Upper lobe of right lung (tissue), 1 donor: ENCODE measurements at places on chromosomes 1 and 21. TPM values are rescaled to one million over a fixed set of nuclear protein-coding genes. Genes with fewer than 3 reads are reported as not detected.

RCAN1 gene
- 26.9 TPM for total RNA-seq

KRTAP13-2 gene
- not detected for total RNA-seq

SLC50A1 gene
- 44.7 TPM for total RNA-seq

F3 gene
- total RNA-seq, result 113 TPM

ATP1A4 gene
- total RNA-seq, result 0.96 TPM

SLAMF9 gene
- total RNA-seq, result not detected

APOBEC4 gene
- total RNA-seq, result not detected

- H3K4me3 ChIP-seq, result no peak overlapping the region
- no peak for DNase-seq
- H3K27me3 ChIP-seq, result no peaks in the 10 kb centered on the region
- no peaks in the 10 kb centered on the region for H3K36me3 ChIP-seq
Measured at GRCh38 chr1:192557841-192558595, 17.6 kb upstream of the RGS1 start.

DNA sequence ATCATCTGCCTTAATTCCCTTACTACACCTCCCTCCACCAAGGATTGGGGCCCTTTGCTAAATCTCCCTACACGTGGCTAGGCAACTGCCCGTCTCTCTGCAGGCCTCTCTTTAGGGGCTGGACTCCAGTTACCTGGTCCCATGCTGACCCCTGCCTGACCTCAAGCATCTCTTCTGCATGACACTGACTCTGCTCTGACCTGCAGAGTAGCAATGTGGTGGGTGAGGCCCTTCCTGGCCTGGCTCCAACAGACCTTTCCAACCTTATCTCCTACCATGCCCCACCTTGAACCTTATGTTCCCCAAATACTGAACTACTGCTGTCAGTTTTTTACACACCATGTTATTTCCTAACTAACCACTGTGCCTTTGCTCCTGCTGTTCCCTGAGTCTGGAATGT is 45.9 kb upstream of the EPS15 start:
- H3K27me3 ChIP-seq, result no peaks in the 10 kb centered on the region
- H3K4me1 ChIP-seq, result peaks cover 16% of the 10 kb centered on the region
- H3K27ac ChIP-seq, result no peak overlapping the region
- H3K36me3 ChIP-seq, result no peaks in the 10 kb centered on the region
- DNase-seq, result no peak

- no peaks in the 10 kb centered on the region for H3K36me3 ChIP-seq
- no peak for DNase-seq
Measured at GRCh38 chr1:43129426-43129825, 42.7 kb downstream of the EBNA1BP2 start.

DNA sequence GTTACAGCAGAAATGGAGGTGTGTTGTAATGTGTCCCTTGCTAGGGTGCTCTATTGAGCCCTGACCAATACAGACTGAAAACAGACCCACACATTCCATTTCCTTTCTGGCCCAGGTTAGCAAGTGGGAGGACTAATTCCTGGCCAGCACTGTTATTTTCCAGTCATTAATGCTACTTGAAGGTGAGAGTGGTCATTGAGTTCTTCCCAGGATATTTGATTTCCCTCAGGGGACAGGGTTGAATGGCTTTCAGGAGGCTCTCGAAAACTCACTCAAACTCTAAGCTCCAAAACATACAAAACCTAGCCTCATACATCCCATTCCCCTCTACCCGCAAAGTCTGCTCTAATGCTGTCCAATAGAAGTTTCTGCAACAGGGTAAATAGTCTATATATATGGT is 6.2 kb downstream of the LRRC52 start:
- DNase-seq, result no peak
- H3K27ac ChIP-seq, result no peak overlapping the region
- H3K27me3 ChIP-seq, result no peaks in the 10 kb centered on the region
- no peak overlapping the region for H3K4me3 ChIP-seq
- H3K4me1 ChIP-seq, result no peaks in the 10 kb centered on the region
- no peaks in the 10 kb centered on the region for H3K36me3 ChIP-seq

GRCh38 chr1:46446646-46447498 is 42.8 kb upstream of the DMBX1 start:
- no peak overlapping the region for H3K4me3 ChIP-seq
- H3K27ac ChIP-seq, result no peak overlapping the region
- peaks cover 38% of the 10 kb centered on the region for H3K27me3 ChIP-seq
- H3K36me3 ChIP-seq, result no peaks in the 10 kb centered on the region

DNA sequence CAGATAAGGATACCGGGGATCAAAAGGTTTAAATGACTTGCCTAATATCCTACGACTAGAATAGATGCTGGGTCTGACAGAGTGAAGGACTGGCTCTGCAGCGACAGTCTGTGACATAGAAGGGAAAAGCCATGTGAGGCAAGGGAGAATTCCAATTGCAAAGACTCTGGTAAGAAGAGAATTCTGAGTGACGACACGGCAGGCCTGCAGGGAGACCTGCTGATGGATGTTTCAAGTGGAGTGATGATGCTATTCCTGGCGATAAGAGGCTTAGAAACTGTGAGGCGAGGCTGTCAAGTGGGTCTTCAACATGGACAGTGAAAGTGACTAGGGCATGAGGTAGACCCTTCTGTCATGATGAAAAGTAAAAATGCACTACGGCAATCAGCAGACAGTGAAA is 176.6 kb upstream of the PBX1 start:
- DNase-seq, result no peak
- H3K4me3 ChIP-seq, result no peak overlapping the region
- H3K4me1 ChIP-seq, result no peaks in the 10 kb centered on the region
- H3K27me3 ChIP-seq, result no peaks in the 10 kb centered on the region

GRCh38 chr1:27074175-27074780 is 61.6 kb upstream of the TENT5B start:
- DNase-seq, result no peak
- H3K27ac ChIP-seq, result no peak overlapping the region
- H3K27me3 ChIP-seq, result no peaks in the 10 kb centered on the region

DNA sequence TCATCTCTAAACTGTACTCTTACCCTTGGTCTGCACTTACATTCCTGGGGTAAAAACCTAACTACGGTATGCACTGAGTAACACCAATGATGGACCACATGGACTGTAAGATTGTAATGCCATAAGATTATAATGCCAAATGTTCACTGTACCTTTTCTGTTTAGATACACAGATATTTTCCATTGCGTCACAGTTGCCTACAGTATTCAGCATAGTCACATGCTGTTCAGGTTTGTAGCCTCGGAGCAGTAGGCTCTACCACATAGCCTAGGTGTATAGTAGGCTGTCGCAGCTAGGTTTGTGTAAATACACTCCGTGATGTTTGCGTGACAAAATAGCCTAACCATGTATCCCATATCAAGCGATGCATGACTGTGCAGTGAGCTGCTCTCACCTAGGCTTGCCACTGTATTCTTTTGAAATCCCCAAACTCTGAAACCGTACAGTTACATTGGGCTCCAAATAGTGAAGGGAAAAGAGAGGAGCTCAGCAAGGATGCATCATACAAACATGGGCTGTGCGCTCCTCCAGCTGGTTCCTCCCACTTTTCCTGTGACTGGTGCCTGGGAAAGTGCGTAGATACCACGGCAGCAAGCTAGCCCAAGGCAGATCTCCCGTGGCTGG is 35.2 kb downstream of the CFAP57 start:
- H3K27me3 ChIP-seq, result no peaks in the 10 kb centered on the region
- peak overlapping the region; percentile 70 for H3K27ac ChIP-seq
- peak overlapping the region; percentile 8 for H3K4me3 ChIP-seq
- no peak for DNase-seq
- no peaks in the 10 kb centered on the region for H3K36me3 ChIP-seq

DNA sequence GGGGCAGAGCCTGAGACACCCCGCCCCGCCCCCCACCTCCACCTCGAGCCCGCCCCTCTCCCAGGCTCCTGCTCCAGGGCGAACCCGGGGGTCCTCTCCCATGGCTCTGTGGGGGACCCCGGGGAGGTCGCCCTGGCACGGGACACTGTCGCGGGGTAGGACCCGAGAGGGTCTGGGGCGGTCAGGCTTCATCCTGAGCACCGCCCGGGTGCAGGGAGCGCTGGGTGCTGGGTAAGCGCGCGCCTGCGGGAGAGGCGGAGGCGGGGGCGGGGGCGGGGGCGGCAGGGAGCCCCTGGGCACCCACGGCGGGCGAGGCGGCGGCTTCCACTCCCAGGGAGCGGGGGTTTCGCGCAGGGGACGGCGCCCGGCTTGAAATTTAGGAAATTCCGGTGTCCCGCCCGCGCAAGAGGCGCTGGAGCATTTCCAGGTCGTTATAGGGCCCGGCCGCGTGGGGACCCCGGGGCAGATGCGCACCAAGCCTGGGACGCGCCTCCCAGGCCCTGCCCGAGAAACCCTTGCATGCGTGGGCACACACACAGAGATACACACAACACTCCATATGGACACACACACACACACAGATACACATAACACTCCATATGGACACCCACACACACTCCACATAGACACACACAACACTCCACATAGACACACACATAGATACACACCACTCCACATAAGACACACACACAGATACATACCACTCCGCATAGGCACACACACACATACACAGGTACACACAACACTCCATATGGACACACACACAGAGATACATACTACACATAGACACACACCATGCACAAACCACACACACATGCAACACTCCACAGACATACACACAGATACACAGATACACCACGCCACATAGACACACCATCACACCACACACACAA is 48.7 kb upstream of the SLC19A1 start:
- H3K36me3 ChIP-seq, result no peaks in the 10 kb centered on the region
- H3K4me1 ChIP-seq, result peaks cover 5% of the 10 kb centered on the region
- H3K27ac ChIP-seq, result no peak overlapping the region
- peaks cover 18% of the 10 kb centered on the region for H3K27me3 ChIP-seq
- peak overlapping the region; percentile 51 for H3K4me3 ChIP-seq

- H3K36me3 ChIP-seq, result no peaks in the 10 kb centered on the region
- no peak for DNase-seq
- H3K4me1 ChIP-seq, result no peaks in the 10 kb centered on the region
- H3K27ac ChIP-seq, result no peak overlapping the region
Measured at GRCh38 chr1:87314091-87314490, 14.6 kb upstream of the LMO4 start.

- peaks cover 1% of the 10 kb centered on the region for H3K4me1 ChIP-seq
- no peak overlapping the region for H3K27ac ChIP-seq
- H3K4me3 ChIP-seq, result no peak overlapping the region
- H3K27me3 ChIP-seq, result no peaks in the 10 kb centered on the region
- no peak for DNase-seq
Measured at GRCh38 chr1:78096017-78096416, 50.3 kb downstream of the GIPC2 start.

DNA sequence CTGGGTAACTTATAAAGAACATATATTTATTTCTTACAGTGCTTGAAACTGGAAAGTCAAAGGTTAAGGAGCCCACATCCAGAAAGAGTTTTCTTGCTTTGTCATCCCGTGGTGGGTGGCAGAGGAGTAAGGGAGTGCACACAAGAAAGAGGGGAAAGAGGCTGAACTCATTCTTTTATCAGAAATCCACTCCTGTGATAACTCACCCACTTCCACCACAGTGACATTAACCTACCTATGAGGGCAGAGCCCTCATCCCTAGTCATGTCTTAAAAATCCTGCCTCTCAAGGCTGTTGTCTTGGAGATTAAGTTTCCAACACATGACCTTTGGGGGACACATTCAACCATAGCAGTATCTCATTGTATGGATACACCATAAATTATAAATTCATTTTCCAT is 32.5 kb upstream of the RGS4 start:
- H3K27ac ChIP-seq, result no peak overlapping the region
- DNase-seq, result no peak
- H3K27me3 ChIP-seq, result no peaks in the 10 kb centered on the region
- no peak overlapping the region for H3K4me3 ChIP-seq
- H3K4me1 ChIP-seq, result no peaks in the 10 kb centered on the region
- no peaks in the 10 kb centered on the region for H3K36me3 ChIP-seq

GRCh38 chr1:30420519-30421050 is 302.8 kb downstream of the MATN1 start:
- no peak overlapping the region for H3K27ac ChIP-seq
- no peaks in the 10 kb centered on the region for H3K4me1 ChIP-seq
- H3K36me3 ChIP-seq, result no peaks in the 10 kb centered on the region
- H3K4me3 ChIP-seq, result no peak overlapping the region

DNA sequence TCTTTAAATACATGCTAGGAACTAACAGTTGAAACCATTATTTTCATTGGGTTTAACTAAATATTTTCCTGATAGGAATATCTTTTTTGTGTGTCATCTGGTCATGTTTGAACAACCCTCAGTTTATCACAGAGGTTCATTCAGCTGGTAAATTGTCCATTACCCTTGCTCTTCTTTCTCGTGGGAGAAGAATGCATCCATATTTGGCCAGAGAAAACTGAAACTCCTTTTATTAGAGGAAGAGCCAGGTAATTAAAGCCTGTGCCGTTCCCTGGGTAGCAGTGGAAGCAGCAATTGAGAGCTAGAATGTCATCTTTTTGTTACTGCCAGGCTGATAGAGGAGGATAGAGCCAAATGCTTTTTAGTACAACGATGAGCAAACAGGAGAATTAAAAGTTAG is 587.2 kb upstream of the ZRANB2 start:
- no peak for DNase-seq
- H3K36me3 ChIP-seq, result no peaks in the 10 kb centered on the region
- no peaks in the 10 kb centered on the region for H3K27me3 ChIP-seq

GRCh38 chr1:209720326-209720725 is 15.7 kb downstream of the HSD11B1 start:
- H3K36me3 ChIP-seq, result no peaks in the 10 kb centered on the region
- no peak overlapping the region for H3K27ac ChIP-seq
- no peak for DNase-seq
- no peak overlapping the region for H3K4me3 ChIP-seq

DNA sequence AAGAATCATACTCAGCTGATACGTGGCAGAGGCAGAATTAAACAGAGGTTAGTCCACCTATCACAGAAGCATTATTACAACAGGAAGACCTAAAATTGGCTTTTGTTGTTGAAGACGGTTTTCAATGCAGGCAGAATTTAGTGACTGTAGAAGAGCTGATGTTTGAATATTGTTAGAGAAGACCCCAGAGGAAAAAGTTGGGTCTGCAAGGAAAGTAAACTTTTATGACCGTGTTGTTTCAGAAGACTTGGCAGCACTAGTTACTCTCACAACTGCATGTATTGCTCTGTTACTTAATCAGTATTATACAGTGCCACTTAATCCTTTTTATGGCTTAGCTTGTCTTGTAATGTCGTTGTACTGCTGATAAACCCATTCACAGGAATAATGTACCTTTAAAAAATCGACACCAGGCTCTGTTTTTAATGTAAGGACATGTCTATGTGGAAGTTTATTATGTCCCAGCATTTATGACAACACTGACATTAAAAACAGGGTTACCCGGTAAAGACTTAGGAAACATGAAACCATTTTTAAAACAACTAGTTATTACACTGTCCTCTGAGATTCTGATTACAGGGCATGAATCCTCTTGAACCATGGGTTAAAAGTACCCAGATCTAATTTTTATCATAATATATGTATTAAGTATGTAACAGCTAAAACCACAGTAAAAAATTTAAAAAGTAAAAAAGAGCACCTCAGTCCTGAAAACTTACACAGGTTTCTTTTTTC is 235.4 kb downstream of the TTLL7 start:
- H3K27me3 ChIP-seq, result no peaks in the 10 kb centered on the region
- no peaks in the 10 kb centered on the region for H3K4me1 ChIP-seq
- H3K36me3 ChIP-seq, result no peaks in the 10 kb centered on the region

- H3K27ac ChIP-seq, result no peak overlapping the region
- no peak for DNase-seq
Measured at GRCh38 chr1:17498214-17498613, 41.3 kb upstream of the ARHGEF10L start.

- DNase-seq, result peak; percentile 87
- peak overlapping the region; percentile 99 for H3K27ac ChIP-seq
- peaks cover 55% of the 10 kb centered on the region for H3K4me1 ChIP-seq
Measured at GRCh38 chr1:154407198-154408091, 2.3 kb downstream of the IL6R start.
